Activated gamma-delta T cell treated with Interleukin-2 at 50 U/mL for 16 hours (primary cell): ENCODE measurements at places on chromosomes 3 and 15.

DNA sequence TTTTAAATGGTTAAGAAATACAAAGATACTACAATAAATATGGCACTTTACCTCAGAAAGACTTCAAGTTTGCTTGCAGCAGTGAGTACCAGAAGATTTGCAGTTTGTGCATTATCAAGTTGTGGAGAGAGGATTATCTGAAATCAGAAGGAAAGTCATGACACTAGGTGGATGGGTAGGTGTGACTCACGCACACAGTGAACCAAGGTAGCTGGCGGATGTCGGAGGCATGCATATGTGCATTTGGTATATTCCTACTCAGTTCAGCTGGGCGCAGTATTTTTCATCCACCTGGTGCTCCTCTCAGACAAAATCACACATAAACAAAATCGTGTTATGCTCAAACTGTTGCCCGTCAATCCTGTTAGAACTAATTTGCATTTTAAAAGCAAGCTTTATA, 351.0 kb downstream of the IGSF11 start:
- DNase-seq: no peak

DNA sequence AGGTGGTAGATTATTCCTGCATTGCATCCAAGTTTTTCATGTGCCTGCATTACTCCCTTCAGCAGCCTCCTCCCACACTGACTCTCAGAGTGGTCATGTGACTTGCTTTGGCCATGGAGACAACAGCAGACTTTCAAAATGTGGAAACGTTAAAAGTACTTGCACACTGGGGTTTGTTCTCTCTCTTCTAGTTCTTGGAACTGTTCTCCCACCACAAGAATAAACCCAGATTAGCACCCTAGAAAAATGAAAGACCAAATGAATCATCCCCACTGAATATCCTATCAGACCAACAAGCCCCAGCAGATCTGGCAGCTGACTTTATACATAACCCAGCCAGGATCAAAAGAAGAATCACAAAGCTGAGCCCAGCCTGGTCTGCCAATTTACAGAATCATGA, 398.5 kb downstream of the VPS13C start:
- DNase-seq: no peak

DNA sequence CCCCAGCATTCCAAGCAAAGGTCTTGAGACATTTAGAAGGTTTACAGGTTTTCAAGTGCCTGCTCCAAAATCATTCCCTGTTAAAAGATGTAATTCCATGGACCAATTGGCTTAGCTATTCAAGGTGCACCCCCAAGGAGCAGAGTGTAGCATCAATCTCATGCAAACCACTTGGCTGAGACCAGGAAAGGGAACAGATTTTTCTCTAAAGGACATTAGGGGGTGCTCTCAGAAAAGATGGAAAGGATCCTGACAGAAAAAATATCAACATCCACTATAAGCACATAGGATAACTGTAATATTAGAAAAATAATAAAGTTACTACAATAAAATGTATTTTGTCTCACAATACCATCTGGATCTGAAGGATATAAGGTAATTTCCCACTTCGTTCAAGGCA, 328.0 kb upstream of the CDIN1 start:
- no peak for DNase-seq

GRCh38 chr3:168647582-168647981, 551.9 kb upstream of the GOLIM4 start:
- no peak for DNase-seq

- no peak for DNase-seq
Observed at GRCh38 chr3:171685116-171685895, 125.0 kb downstream of the PLD1 start.

DNA sequence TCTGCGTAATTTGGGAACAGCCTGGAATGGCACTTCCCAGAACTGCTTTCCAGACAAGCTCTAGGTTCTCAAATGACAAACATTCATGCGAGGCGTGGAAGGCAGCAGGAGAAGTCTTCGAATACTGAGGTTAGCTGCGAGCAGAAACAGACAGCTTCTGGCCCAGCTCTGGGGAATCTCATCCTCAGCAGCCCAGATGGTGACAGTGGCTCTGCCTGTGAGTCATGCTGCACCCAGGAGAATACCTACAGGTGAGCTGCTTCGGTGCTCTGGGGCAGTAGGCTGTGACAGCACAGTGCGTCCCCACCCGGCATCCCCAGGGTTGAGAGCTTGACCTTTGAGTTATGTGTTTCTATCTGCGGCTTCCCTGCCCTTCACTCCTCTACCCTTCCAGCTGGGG, 258.6 kb downstream of the KLF13 start:
- no peak for DNase-seq

GRCh38 chr15:48381861-48382260, 50.6 kb downstream of the DUT start:
- no peak for DNase-seq

- DNase-seq: no peak
Observed at GRCh38 chr3:177290633-177291032, 93.4 kb upstream of the TBL1XR1 start.

GRCh38 chr3:106294121-106294520, 425.3 kb upstream of the CBLB start:
- DNase-seq: no peak

GRCh38 chr3:177596816-177597271, 399.6 kb upstream of the TBL1XR1 start:
- no peak for DNase-seq

DNA sequence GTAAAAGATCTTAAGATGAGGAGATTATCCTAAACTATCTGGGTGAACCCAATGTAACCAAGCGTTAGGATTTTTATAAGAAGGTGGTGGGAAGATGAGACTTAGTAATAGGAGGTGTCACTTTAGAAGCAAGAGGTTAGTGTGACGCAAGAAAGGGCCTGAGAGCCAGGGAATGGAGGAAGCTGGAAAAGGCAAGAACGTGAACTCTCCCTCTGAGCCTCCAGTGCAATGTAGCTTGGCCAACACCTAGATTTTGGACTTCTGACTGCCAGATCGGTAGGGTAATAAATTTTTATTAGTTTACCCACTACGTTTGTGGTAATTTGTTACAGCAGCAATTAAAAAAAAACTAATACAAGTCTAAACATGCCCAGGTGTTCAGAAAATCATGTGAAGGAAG, 20.8 kb upstream of the CNTN6 start:
- DNase-seq: no peak
